ENCODE measurements at places on chromosomes 16 and 17. TPM values are rescaled to one million over a fixed set of nuclear protein-coding genes. Genes with fewer than 3 reads are reported as not detected.

The CCDC200 gene
- not detected for total RNA-seq

The KRT15 gene
- 5.0 TPM for total RNA-seq

The NOTUM gene
- 0.31 TPM for total RNA-seq

The GSDMA gene
- not detected for total RNA-seq
